SW 1271 (cell line): ENCODE measurements at places on chromosomes 13 and 19.

- no peak for DNase-seq
Measured at GRCh38 chr19:41133260-41133659, 19.0 kb downstream of the CYP2F1 start.

GRCh38 chr19:45250216-45250831, 747 bp upstream of the MARK4 start:
- DNase-seq, result no peak

GRCh38 chr13:25241007-25241406, 46.3 kb downstream of the MTMR6 start:
- no peak for DNase-seq

- DNase-seq, result no peak
Measured at GRCh38 chr19:49264258-49264657, 60.7 kb downstream of the SLC6A16 start.
